Stimulated activated naive CD8-positive, alpha-beta T cell treated with anti-CD3 and anti-CD28 coated beads, Interleukin-15, Interleukin-2, amounts not matched to agents 100 U/mL and 50 U/mL, for 24 hours (primary cell): ENCODE measurements at places on chromosomes 12 and 14.

DNA sequence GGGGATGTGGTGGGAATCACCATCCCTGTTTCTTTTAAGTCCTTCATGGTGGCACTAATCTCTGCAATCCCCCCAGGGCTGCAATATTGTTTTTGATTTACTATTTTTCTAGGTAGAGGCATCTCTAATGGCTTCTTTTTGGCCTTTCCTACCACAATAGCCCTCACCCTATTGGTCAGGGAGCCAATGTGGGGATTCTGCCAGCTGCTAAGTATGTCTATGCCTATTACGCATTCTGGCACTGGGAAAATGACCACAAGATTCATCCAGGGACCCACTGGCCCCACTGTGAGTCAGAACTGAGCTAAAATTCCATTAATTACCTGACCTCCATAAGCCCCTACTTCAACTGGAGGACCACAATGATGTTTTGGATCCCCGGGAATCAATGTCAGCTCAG, 15.9 kb upstream of the GLIPR1L2 start:
- DNase-seq, result no peak

DNA sequence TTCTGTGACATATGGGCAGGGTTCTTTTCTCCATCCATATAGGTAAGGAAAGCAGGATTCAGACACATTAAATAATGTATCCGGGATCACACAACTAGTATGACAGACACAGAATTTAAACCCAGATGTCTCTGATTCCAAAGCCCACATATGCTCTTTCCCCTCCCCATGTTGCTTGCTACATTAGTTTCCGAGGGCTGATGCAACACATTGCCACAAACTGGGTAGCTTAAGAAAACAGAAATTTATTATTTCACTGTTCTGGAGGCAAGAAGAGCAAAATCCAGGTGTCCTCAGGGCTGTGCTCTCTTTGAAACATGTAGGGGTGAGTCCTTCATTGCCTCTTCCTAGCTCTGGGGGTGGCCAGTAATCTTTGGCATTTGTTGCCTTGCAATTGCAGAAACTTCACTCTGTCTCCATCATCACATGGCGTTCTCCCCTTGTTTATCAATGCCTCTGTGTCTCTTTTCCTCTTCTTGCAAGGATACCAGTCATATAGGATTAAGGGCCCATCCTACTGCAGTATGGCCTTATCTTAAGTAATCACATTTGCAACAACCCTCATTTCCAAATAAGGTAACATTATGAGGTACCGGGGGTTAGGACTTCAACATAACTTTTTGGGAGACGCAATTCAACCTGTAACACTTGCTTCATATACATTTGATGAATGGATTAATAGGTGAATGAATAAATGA, 83.0 kb upstream of the CCND2 start:
- DNase-seq, result no peak

DNA sequence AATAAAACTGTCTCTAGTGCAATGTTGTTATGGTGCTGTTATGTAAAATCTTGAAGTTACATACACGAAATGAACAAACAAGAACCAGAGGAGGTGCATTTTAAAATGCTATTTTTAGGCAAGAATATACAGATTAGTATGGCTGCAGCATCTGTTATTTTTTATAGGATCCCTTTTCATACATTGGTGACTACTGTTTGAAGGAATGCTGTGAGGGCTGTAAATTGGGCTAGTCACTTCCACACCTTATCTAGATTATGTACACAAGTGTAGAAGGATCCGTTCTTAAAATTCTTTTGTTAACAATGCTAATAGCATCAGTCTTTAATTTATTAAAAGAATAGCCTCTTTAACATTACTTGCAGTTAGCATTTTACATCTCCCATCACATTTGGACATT, 284.3 kb upstream of the MDGA2 start:
- DNase-seq, result no peak

DNA sequence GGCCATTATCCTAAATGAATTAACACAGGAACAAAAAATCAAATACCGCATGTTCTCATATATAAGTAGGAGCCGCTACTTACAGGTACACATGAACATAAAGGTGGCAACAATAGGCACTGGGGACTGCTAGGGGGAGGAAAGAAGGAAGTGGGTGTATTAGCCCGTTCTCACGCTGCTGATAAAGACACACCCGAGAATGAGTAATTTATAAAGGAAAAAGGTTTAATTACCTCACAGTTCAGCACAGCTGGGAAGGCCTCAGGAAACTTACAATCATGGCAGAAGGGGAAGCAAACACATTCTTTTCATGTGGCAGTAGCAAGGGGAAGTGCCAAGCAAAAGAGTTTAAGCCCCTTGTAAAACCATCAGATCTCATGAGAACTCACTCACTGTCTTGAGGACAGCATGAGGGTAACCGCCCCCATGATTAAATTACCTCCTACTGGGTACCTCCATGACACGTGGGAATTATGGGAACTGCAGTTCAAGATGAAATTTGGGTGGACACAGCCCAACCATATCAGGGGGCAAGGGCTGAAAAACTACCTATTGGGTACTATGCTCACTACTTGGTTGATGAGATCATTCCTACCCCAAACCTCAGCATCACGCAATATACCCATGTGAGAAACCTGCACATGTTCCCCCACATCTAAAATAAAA, 16.4 kb upstream of the MIA2 start:
- no peak for DNase-seq

DNA sequence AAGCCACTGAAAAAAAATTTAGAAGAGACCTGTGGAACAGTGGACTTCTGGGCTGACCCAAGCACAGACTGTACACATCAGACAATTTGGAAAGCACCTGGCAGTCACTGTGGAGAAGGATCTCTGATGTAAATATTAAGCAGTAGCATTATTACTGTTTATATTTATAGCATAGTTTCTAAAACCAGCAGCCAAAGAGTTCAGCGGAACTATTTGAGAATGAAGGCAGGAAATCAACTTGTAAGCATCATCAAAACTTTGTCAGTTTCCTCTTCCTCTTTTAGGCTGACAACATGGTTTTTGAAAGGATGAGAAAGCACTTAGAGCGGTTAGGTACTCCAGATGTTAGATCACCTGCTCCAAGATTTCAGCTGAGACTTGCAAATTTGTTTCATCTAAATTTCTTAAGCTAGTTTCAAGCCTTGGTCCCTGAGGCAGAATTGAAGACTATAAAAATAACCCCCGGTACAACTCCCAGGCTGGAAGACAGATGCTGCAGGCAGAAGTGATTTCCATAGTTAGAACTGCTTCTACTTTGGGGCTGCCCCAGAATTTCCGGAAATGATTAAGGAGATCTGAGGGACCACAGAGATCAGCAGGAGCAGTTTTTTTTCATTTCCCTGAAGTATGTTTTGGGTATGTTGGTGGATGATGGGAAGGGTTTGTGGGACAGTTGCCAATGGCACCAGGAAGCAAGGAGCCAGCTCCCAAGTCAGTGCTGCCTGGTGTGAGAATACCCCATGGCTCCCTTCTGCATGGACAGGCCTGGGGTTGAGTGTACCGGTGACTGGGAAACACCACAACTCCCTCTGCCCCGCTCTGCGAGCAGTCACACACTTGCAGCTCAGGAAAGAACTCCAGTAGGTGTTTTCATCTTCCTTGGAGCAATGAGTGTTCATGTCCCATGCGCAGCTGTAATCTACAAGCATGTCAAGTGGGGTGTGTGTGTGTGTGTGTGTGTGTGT, 354.5 kb downstream of the NUAK1 start:
- no peak for DNase-seq

DNA sequence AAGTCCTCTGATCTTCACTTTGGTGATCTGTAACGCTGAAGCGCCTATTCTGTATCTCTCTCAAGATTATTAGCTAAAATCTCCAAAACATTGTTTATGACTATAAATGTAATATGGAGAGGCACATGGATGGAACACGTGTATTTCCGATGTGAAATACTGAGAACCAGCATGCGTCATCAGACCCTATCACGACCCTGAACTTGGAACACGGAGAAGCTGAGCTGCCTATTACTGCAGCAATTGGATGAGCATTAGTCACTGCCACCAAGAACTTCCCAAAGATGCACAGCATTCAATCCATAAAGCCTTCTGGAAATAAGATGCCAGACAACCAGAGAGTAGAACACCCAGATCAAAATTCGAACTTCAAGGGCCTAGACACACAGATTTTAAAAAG, 61.9 kb downstream of the PRKAB1 start:
- no peak for DNase-seq

DNA sequence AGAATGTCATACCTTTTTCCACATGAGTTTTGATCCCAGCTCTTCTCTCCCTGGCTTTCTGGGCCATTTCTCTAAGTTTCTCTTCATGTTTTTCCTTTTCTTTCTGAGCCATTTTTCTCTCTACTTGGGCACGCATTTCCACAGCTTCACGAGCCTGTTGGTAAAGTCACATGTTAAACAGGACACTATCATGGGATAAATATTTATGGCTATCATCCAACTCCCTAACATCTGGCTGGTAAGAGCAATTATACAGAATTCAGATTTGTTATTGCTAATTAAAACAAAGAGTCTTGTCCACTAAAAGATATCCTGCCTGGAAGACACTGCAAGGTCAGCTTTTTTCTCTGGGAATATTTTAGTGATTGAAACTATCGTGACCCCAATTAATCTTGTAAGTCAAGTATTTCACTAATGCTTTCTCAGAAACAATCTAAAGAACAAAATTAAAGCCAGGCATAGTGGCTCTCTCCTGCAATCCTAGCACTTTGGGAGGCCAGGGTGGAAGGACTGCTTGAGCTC, 23.1 kb downstream of the SLIRP start:
- DNase-seq, result no peak

GRCh38 chr12:112528521-112528920, 109.8 kb downstream of the PTPN11 start:
- no peak for DNase-seq
